Non-pigmented ciliary epithelial cell (primary cell): ENCODE measurements at places on chromosomes 1 and 21.
A peak's percentile ranks its signal among the peaks of the same experiment; 100 is the strongest.

GRCh38 chr1:232048481-232048880, 421.9 kb downstream of the DISC1 start:
- DNase-seq: no peak

GRCh38 chr1:91766883-91767282, 119.1 kb downstream of the TGFBR3 start:
- DNase-seq: no peak

GRCh38 chr1:234535763-234536515, 57.0 kb upstream of the TARBP1 start:
- DNase-seq: no peak

DNA sequence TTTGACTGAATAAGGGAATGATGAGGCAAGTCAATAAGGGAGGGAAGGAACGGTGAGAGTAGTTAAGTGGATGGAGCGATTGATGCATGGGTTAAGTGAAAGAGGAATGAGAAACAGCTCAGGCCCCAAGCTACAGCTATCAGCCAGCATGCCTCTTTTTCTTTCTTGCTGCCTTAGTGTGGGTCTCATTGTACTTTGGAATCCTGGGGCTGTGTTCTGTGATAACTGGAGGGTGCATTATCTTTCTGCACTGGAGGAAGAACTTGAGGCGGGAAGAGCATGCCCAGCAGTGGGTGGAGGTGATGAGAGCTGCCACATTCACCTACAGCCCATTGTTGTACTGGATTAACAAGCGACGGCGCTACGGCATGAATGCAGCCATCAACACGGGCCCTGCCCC, 1.0 kb downstream of the TEX38 start:
- DNase-seq: no peak

DNA sequence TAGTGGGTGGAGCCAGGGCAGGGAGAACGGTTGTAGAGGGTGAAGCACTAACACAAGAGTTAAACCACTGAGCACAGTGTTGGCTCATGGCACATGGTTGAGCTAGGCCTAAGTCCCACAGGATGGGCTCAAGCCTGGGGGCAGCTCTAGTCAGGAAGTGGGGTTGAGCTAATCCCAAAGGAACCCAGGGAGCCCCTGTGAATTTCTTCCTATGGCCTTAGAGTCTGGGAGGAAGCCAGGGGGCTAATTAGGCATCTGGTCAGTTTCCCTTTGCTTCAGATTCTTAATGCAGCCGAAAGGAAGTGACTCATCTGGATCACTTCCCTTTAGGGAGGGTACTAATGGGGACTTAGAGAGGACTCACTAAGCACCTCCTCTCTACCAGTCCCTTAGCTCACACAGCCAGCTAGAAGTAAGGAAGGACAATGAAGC, 10.1 kb downstream of the CFAP45 start:
- DNase-seq: peak; percentile 72

DNA sequence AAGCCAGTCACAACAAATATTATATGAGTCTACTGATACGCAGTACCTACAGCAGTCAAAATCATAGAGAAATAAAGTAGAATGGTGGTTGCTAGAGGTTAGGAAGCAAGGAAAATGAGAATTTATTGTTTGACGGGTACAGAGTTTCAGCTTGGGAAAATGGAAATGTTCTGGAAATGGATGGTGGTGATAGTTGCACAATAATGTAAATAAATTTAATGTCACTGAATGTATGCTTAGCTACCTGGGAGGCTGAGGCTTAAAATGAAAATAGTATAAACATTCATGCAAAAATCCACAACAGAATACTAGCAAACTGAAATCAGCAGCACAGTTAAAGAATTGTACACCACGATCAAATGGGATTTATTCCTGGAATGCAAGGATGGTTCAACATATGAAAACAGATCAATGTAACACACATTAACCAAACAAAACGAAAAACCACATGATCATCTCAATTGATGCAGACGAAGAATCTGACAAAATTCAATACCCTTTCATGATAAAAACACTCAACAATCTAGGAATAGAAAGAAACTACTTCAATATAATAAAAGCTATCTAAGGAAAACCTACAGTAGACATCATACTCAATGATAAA, 10.7 kb downstream of the TUT4 start:
- no peak for DNase-seq

DNA sequence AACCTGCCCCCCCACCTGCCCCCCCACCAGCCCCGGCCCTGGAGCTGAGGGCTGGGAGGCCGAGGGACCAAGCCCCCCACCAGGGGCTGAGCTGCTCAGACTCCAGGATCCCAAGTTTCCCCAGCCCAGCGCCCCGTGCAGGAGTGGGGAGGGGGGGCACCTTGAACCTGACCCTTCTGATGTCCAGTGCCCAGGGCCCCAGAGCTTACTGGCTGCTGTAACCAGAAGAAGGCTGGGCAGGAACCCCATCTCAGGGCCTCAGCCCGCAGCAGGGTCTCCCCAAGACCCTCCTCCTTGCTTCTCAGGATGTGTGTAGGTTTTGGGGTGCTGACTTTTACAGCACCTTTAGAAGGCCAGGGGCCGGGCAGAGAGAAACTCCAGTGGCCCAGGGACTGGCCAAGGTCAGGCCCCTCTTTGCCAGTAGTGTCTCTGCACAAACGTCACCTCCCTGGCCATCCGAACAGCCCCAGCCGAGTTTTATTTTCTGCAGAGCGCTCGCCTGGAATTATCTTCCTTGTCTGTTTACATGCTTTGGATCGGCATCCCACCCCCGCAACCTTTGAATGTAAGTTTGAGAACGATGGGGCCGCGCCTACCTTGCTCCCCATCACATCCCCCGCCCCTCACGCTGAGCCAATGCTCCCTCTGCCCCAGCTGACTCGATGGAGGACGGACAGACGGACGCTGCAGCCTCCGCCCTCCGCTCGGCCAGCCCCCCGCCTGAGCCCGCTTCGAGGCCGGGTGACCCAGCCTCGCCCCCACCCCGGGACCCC, 70.1 kb upstream of the CASZ1 start:
- peak; percentile 5 for DNase-seq

DNA sequence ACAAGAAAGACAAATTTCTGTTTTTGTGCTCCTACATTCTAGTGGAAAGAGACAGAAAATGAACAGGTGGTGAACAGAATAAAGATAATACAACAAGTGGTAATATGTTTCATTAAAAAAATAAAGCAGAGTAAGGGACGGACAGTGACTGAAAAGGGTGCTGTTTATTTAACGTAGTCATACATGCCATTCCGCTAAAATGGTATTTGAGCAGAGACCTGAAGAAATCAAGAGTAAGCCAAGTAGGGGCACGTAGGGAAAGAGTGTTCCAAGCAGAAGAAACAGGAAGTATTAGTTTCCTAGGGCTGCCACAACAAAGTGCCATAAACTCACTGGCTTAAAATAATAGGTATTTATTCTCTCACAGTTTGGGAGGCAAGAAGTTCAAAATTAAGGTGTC, 65.6 kb upstream of the KCTD3 start:
- DNase-seq: no peak

DNA sequence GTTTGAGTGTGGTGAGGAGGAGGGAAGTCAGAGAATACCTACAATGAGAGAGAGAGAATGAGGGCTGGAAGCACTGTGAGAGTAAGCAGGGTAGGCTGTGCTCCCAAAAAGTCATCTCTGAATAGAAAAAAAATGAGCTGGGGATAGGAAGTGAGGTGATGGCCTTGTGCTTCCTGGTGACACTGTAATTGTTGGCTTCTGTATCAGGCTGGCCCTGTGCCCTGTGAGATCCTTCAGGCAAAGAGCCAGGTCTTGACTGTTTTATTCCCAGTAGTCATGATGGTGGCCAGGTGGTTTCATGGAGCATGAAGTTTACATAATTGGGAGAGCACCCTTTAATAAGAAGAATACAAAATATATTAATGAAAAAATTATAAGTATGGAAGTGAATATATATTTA, 20.4 kb upstream of the SPATA6 start:
- no peak for DNase-seq

DNA sequence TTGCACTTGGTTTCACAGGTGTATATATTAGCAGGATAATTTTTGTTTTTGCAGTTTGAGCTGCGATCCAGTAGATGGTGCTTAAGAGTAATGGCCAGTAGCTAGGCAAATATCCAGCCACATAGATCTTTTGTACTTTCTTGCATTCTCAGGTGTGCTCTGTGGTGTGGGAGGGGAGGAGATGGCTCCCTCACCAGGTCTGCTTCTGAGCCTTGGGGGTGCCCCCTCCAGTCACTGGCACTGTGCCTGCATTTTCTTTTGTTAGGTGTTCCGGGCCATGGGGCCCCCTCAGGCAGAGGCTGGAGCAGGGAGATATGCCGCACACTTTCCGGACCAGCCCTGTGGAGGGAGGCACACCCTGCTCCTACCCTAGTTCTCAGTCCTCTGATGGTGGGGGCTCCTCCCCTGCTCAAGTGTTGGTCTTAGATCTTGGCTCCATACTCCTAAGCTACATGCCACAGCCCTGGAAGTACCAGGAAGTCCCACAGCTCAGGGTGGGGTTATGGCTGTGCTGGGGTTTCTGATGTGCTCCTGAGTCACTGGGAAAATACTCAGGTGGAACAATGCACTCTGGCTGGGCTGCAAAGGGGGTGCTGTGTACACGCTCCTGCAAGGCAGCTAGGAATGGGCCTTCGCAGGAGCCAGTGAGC, 197.6 kb upstream of the DMRTA2 start:
- no peak for DNase-seq

DNA sequence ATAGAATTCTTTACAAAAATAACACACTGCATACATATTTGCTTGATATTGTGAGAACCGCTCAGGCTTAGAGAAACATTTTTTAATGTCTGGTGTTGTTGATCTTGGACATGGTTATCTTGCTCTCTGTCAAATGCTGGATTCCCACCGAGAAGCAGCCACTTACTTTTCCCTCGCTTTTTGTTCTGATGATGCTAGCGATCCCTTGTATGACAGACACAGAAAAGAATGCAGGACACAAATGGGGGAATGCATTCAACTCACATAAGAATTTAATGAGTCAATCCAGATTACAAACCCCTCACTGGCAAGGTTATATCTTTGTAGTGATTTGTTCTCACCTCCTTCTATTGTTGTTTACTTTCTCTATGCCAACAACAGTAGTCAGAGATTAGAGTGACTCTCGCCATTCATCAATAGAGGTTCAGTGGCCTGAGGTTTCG, 76.8 kb upstream of the AKT3 start:
- DNase-seq: peak; percentile 93

GRCh38 chr1:195909061-195909460, 699.2 kb downstream of the KCNT2 start:
- DNase-seq: no peak
